ENCODE measurements at places on chromosomes 4 and X.

DNA sequence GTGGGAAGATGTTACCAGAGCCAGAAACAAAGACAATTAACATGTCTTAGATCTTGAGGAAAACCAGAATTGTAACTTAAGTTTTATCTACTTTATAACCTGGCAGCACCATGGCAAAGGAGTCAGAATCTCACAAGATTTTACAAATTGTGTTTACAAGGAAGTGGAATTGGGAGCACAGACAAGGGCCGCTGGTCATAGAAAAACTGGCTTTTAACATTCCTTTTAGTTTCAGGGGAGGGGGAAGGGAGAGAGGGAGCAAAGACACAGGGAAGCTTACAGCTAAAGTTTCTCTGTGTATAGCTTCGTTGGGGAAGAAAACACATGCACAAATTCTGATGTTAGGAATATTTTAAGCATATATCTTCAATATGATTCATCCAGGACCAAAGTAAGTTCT is 10.3 kb upstream of the UGT2B11 start:
- no peak for DNase-seq

- no peak for DNase-seq
These were observed 59.8 kb downstream of the TRAPPC11 start for GRCh38 chr4:183718876-183719275.

GRCh38 chrX:85941275-85941674 is 106.1 kb downstream of the CHM start:
- DNase-seq, result no peak

- no peak for DNase-seq
These were observed 23.7 kb upstream of the TLR7 start for GRCh38 chrX:12843061-12843667.

- DNase-seq, result no peak
These were observed 2.0 kb downstream of the SEC24B start for GRCh38 chr4:109435635-109436034.

- DNase-seq, result no peak
These were observed 17.5 kb downstream of the ANXA5 start for GRCh38 chr4:121679267-121679666.

- DNase-seq, result no peak
These were observed 4.2 kb downstream of the RPS4X start for GRCh38 chrX:72272868-72273267.
